ENCODE measurements at places on chromosomes 12 and 14.
A peak's percentile ranks its signal among the peaks of the same experiment; 100 is the strongest.

DNA sequence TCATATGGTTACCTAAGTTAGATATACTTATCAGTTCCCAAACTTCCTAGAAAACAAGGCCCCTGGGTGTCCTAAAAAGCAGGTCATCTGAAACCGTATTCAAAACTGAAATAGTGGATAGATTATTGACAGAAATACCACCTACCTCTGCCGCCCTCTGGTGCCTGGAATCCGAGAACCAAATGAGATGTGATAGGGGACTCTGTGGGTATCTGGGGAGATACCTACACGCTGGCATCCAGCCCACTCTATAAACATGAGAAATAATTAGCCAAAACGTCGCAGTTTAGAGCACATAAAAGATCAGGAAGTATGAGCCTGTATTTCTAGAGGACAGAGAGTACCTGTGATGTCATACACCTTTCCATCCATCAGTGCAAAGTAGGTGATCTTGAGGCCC is 4.4 kb downstream of the ORMDL2 start:
- H3K4me1 ChIP-seq = peaks cover 38% of the 10 kb centered on the region
- no peak overlapping the region for H3K27ac ChIP-seq
- no peak overlapping the region for H3K4me3 ChIP-seq
- H3K36me3 ChIP-seq = no peaks in the 10 kb centered on the region
- DNase-seq = peak; percentile 58
- H3K27me3 ChIP-seq = no peaks in the 10 kb centered on the region

DNA sequence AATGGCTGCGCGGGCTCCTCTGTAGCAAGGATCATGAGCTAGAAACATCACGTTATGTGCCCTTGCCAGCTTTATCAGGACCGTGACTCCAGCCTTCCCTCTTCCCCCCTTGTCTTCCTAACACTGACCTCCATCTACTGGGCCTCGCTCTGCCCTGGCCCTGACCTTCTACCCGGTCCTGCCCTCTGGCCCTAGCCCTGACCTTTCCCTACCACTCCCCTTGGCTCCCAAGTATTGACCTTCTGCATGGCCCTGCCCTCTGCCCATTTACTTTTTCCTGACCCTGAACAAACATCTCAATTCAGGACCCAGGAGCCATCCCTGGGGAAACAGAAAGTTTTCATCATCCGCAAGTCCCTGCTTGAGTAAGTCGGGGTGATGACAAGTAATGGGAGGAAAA is 2.0 kb downstream of the SOAT2 start:
- peaks cover 14% of the 10 kb centered on the region for H3K36me3 ChIP-seq
- H3K27ac ChIP-seq = no peak overlapping the region
- no peak for DNase-seq
- no peaks in the 10 kb centered on the region for H3K27me3 ChIP-seq
- no peak overlapping the region for H3K4me3 ChIP-seq
- peaks cover 16% of the 10 kb centered on the region for H3K4me1 ChIP-seq

GRCh38 chr12:123761841-123762714 is at the start of gene DNAH10:
DNAH10 (plus strand) TSS chr12:123762301; CDS start chr12:123762337, 36 bp downstream.
- no peaks in the 10 kb centered on the region for H3K36me3 ChIP-seq
- peaks cover 13% of the 10 kb centered on the region for H3K4me1 ChIP-seq
- H3K4me3 ChIP-seq = peak within 1 kb of the TSS; percentile 37
- H3K27ac ChIP-seq = no peak within 1 kb of the TSS
- DNase-seq = no peak

GRCh38 chr12:111029732-111030131 is 109.4 kb upstream of the MYL2 start:
- H3K27me3 ChIP-seq = peaks cover 9% of the 10 kb centered on the region
- H3K4me1 ChIP-seq = no peaks in the 10 kb centered on the region
- H3K27ac ChIP-seq = no peak overlapping the region
- no peaks in the 10 kb centered on the region for H3K36me3 ChIP-seq
- no peak for DNase-seq

GRCh38 chr12:81187686-81188085 is 109.8 kb downstream of the ACSS3 start:
- H3K27me3 ChIP-seq = no peaks in the 10 kb centered on the region
- no peak for DNase-seq
- H3K36me3 ChIP-seq = no peaks in the 10 kb centered on the region
- H3K4me3 ChIP-seq = no peak overlapping the region
- H3K27ac ChIP-seq = no peak overlapping the region

GRCh38 chr12:26134540-26134939 is 9.7 kb upstream of the BHLHE41 start:
- no peaks in the 10 kb centered on the region for H3K4me1 ChIP-seq
- H3K36me3 ChIP-seq = no peaks in the 10 kb centered on the region
- H3K4me3 ChIP-seq = no peak overlapping the region
- no peaks in the 10 kb centered on the region for H3K27me3 ChIP-seq
- no peak overlapping the region for H3K27ac ChIP-seq

DNA sequence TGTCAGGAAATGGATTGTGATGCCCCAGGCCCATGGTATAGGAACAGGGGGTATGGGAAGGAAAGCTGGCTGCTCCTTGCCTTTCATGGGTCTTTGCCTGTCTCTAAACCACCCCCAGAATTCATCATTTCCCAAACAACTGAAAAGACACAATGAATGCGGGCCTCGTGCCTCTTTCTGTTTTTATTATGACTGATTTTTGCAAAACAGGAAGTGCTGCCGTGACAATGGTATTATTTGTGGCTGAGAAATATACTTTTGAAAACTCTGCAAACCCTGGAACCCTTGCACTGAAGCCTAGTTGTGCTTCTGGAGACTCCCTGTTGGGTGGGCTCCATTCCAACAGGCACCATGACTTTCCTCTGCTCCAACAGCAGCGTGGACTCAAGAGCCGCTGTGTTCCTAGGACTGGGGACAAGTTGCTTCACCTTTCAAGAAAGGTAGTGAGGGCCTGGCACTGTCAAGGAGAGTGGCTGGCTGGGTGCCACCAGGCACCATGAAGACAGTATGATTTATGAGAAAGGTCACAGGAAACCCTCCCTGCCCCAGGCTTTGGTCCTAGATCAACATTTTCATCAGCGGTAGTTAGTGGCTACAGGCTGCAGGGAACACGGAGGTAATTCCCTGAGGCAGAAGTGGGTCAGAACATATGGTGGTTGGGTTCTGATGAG is 4.8 kb upstream of the DGLUCY start:
- no peak overlapping the region for H3K4me3 ChIP-seq
- H3K4me1 ChIP-seq = peaks cover 22% of the 10 kb centered on the region
- peak overlapping the region; percentile 68 for H3K27ac ChIP-seq
- no peaks in the 10 kb centered on the region for H3K36me3 ChIP-seq

GRCh38 chr12:50589650-50590435 is 85.1 kb downstream of the DIP2B start:
- H3K4me3 ChIP-seq = no peak overlapping the region
- no peak for DNase-seq
- no peaks in the 10 kb centered on the region for H3K27me3 ChIP-seq

DNA sequence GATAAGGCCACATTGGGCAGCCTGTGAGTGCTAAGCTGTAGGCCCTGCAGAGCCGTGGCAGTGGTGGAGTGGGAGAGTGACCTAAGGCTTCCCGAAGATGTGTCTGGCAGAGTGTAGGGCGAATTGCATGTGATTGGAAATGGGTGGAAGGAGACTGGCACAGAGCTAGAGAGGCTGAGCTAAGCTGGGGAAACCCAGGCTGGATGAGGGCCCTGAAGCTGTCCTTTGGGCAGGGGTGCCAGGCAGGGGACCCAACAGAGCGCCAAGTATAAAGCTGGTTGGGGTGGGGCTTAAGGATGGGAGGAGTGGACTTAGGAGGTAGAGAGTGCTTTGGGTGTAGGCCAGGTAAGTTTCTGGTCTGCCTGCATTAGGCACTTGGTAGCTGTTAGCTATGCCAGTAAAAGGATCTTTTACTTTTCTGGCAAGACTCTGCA is 47.9 kb downstream of the WDR20 start:
- peak overlapping the region; percentile 46 for H3K27ac ChIP-seq
- H3K27me3 ChIP-seq = no peaks in the 10 kb centered on the region
- no peak overlapping the region for H3K4me3 ChIP-seq

DNA sequence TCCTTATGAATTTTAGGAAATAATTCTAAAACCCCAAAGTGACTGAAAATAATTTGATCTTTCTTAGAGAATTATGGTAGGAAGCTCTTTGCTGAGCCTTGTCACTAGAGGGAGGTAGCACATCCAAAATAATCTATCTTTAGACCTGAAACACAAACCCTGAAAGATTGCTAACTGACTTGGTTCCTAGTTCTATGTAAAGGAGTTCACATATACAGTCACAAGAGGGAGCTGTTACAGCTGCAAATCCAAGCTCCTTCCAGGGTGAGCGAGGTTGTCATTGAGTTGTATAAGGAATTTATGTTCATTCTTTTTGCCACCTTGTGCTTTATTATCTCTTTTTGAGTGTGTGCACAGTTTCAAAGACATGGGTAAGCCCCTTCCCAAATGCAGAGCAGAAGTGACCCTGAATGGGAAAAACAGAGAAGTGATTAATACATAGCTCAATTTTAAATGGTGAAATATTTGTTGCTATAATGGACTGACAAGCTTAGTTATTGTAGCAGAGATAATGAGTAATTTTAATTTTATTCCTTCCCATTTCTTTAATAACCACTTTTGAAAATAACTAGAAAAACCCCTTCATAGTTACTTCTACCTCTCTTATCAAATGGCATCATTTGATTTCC is 387.9 kb downstream of the DAD1 start:
- no peaks in the 10 kb centered on the region for H3K27me3 ChIP-seq
- H3K36me3 ChIP-seq = no peaks in the 10 kb centered on the region
- no peaks in the 10 kb centered on the region for H3K4me1 ChIP-seq
- no peak for DNase-seq
- H3K4me3 ChIP-seq = no peak overlapping the region

DNA sequence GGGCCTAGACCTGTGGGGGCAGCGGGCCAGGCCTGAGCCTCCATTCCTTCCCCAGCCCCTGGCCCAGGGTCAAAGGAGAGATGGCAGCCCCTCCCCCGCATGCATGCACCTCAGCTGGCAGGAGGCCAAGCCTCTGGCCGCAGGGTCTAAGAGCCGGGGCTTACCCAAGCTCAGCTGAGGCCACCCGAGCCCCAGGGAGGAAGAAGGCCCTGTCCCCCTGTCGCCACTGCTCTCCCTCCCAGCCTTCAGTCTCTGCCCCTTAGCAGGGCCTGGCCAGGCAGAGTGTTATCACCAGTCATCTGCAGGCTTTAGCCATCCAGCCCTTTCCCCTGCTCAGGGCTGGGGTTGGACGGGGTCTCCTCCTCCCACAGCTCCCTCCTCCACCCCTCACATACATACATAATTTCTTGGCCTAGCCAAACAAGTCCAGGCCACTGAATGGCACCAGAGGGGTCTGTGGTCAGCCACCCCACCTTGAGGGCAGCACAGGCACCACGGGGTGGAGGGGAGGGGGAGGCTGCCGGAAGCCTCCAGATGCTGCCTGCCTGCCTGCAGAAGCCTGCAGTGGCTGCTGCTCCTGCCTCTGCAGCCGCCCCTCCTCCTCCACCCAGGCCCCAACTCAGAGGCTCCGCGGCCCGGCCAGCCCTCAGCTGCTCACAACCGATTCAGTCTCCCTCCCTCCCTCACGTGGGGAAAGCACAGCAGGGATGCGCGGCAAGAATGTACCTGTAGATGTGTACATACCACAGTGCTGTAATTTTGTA is 22.8 kb downstream of the RAB35 start:
- H3K4me1 ChIP-seq = no peaks in the 10 kb centered on the region
- H3K36me3 ChIP-seq = no peaks in the 10 kb centered on the region
- H3K27ac ChIP-seq = no peak overlapping the region
- no peaks in the 10 kb centered on the region for H3K27me3 ChIP-seq
- no peak overlapping the region for H3K4me3 ChIP-seq
- DNase-seq = no peak

DNA sequence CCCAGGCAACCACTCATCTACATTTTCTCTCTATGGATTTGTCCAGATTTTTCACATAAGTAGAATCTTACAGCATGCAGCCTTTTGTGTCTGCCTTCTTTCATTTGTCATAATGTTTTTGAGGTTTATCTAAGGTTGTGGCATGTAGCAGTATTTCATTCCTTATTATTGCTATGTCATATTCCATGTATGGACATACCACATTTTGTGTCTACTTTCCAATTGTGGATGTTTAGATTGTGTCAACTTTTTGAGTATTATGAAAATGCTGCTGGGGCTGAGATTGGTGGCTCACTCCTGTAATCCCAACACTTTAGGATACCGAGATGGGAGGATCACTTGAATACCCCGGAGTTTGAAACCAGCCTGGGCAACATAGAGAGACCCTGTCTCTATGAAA is 3.2 kb upstream of the ATXN2 start:
- H3K4me3 ChIP-seq = no peak overlapping the region
- DNase-seq = no peak
- peaks cover 7% of the 10 kb centered on the region for H3K4me1 ChIP-seq
- no peak overlapping the region for H3K27ac ChIP-seq
